Ovary (tissue), 10 donors: ENCODE measurements at places on chromosomes 7 and 10. TPM values are rescaled to one million over a fixed set of nuclear protein-coding genes. Genes with fewer than 3 reads are reported as not detected.

- H3K27me3 ChIP-seq = no peaks in the 10 kb centered on the region
- DNase-seq = no peak
- no peaks in the 10 kb centered on the region for H3K36me3 ChIP-seq
- H3K4me3 ChIP-seq = no peak overlapping the region
These were observed 325.7 kb upstream of the MKI67 start for GRCh38 chr10:128451879-128452278.

DNA sequence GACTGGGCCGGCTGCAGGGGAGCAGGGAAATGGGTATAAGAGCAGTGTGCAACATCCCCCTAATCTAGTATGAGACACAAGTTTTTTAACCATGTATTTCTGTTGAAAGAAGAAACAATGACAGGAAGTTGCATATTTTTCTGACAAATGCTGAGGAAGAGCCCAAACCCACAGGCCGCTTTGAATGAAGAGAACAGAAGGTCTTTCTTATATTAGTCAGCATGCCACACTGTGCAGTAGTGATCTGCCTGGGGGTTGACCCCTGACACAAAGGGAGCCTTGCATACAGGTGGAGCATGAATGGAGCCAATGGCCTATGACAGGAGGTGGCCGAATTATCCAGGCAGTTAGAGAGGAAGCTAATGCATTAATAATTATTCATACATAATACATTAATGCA lies 518.3 kb downstream of the PLXDC2 start:
- no peak overlapping the region for H3K4me3 ChIP-seq
- H3K4me1 ChIP-seq = no peaks in the 10 kb centered on the region
- no peak overlapping the region for H3K27ac ChIP-seq

DNA sequence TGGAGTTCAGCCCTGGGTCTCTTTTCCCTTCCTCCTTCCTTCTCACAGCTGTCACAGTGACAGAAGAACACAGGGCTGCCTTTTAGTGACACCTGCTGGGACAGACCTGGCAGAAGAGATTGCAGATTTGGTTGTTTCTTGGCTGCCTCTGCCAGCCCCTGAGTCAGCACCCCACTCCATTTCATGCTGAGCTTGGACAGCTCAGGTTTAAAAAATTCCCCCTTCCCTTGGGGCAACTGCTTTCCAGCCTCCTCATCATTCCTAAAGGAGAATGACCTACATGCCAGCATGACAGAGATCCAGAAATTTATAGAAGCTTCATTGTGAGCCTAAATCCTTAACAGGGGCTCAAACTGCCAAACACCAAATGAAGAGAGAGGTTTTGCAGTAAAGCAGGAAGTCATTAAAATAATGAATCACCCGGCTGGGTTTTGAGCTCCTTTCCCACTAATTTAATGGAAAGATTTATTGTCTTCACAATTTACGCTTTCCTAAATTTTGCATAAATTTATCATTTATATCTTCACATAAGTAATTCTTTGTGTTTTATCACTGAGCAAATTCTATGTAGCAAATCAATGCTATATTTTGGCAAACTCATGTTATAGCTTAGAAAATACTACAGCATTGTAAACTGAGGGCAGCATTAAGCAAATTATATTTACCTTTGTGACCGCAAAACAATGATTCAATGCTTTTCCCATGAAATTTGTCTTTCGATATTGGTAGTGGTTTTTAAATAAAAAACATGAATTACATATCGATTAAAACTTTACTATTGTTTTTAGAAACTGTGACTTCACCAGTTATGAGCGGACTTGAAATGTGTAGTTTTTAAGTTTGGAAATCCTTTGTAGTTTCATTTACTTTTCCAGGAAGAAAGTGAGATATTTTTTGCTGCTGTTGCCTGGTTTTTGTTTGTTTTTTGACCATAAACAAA lies 399.5 kb upstream of the ANKRD30A start:
- no peak for DNase-seq
- H3K36me3 ChIP-seq = no peaks in the 10 kb centered on the region
- H3K4me1 ChIP-seq = no peaks in the 10 kb centered on the region
- no peaks in the 10 kb centered on the region for H3K27me3 ChIP-seq
- H3K27ac ChIP-seq = no peak overlapping the region
- H3K4me3 ChIP-seq = no peak overlapping the region

- H3K4me1 ChIP-seq = peaks cover 12% of the 10 kb centered on the region
- no peak overlapping the region for H3K27ac ChIP-seq
- H3K27me3 ChIP-seq = no peaks in the 10 kb centered on the region
- H3K36me3 ChIP-seq = no peaks in the 10 kb centered on the region
These were observed 27.1 kb downstream of the ZNF775 start for GRCh38 chr7:150406312-150406566.

DNA sequence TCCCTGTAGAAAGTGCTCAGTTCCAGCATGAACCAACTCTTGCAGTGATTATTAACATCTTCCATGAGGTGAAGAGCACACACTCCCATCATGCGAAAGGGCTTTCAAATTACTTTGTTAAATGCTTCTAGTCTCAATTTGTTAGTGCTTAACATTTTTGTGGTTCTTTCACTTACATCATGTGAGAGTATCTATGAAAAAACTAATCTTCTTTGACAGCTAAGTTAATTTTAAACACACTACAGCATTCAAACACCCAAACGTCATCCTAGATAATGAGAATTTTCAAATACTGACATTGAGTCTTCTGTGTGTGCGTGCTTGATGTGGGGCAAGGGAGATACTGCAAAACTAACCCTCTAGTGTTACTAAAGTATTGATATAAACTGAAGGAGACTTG lies 84.8 kb downstream of the ETV1 start:
- no peak overlapping the region for H3K27ac ChIP-seq
- H3K4me3 ChIP-seq = no peak overlapping the region
- no peaks in the 10 kb centered on the region for H3K27me3 ChIP-seq

The FAM25C gene
- not detected for total RNA-seq

The MAT1A gene
- 0.72 TPM for total RNA-seq
